Endothelial cell (in vitro differentiated cells): ENCODE measurements at places on chromosomes 3 and 15.
A peak's percentile ranks its signal among the peaks of the same experiment; 100 is the strongest.

DNA sequence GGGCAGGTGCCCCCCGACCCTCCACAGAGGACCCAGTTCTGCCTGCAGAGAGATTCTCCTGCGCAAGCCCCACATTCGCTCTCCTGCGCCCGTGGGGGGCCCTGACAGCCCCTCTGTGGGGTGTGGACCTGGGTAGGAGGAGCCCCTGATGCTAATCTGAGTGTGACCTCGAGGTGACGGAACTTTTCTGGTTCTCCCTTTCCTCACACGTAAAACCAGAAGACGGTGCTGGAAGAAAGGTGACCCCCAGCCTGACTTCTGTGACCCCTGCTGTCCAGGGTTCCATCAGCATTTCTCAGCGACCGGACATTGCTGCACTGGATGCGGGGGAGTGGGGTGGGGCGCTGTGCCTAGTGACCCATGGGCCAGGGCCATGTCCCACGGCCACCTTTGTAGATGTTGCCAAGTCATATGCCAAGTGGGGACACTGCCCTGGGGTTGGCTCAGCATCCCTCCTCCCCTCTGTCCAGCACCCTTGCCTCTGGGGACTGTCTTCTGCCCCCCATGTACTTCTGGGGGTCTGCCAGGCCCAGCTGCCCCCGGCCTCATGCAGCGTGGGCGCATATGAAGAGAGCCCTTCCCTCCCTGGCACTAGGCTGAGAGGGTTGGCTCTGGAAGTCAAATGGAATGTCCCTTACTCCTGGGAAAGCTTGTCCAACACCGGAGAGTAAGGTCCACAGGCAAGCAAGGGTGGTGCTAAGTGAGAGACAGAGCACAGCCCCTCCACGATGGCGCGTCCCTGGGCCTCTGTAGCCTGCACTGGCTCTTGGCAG, 129.1 kb upstream of the MEF2A start:
- DNase-seq = no peak

- no peak for DNase-seq
Measured at GRCh38 chr15:55589287-55589686, 1.1 kb upstream of the PYGO1 start.

- DNase-seq = no peak
Measured at GRCh38 chr3:194661946-194662345, 10.0 kb downstream of the LSG1 start.

GRCh38 chr15:66981771-66982170, 83.6 kb upstream of the SMAD3 start:
- DNase-seq = no peak

DNA sequence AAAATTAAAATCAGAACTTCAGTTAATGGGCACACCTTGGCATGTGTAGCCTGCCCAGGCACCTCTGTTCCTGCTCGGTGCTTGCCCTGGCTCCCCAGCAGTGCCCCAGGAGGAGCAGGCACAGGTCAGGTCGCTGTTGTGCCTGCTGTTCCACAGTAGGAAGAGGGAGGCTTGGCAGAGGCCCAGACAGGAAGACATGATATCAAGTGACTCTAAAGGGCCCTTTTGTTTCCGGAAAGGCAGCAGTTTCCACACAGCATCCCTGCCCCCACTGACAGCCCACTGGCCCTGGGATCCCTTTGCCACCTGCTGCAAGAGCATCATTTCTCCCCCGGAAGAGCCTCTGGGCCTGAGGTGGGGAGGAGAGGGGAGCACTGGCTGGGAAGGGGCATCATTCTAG, 40.5 kb upstream of the HES1 start:
- peak; percentile 23 for DNase-seq

DNA sequence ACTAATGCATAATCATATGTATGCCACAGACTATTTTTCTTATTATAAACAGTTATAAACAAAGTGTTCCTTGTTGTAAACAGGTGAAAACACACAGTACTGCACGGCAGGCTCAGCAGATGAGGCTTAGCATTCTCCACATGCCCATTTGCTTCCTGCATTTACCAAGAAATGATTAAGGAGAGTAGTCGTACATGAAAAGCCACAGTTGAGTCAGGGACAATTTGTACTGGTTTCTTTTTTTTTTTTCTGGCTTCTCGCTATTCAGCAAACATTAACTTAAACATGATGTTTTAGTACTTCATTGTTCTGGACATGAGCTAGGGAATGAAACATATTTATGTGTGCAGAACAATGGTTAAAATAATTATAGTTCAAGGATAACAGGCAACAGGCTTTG, 63.4 kb downstream of the GHSR start:
- DNase-seq = no peak

DNA sequence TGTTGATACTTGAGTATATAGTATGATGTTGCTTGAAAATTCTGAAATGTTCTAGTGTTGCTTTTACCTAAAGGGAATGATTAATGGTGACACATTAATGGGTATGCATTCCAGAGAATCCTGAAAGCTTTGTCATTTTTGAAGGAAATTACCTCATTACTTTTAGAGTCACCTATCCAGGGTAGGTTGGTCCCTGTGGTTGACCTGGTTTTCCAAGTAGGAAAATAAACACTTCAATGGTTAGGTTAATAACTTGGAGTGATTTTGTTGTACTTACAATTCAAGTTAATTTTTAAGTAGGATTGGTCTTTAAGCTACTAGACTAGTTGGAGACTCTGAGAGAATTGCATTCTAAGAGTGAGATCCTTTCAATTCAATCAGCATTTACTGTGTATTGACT, 31.0 kb downstream of the MITF start:
- DNase-seq = no peak

GRCh38 chr15:87224404-87224803, 1032.1 kb downstream of the NTRK3 start:
- DNase-seq = no peak

DNA sequence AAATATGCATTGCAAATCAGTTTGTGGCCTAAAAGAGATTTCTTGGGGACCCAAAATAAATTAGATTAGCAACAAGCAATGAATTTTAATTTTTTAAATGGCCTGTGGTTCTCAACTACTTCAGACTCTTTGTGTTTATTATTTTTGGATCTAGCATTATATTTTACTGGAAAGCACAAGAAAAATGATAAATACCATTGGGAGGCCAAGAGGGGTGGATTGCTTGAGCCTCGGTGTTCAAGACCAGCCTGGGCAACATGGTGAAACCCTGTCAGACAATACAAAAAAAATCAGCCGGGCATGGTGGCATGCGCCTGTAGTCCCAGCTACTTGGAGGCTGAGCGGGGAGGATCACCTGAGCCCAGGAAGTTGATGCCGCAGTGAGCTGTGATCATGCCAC, 13.6 kb downstream of the LACTB start:
- DNase-seq = no peak
